MCF 10A (cell line): ENCODE measurements at places on chromosomes 16 and 17. TPM values are rescaled to one million over a fixed set of nuclear protein-coding genes. Genes with fewer than 3 reads are reported as not detected.

The CHRNE gene
- total RNA-seq, result not detected in 2 replicates

GRCh38 chr17:34822007-34822739, 139.1 kb downstream of the CCT6B start:
- DNase-seq, result no peak

The FADS6 gene
- not detected in 2 replicates for total RNA-seq

GRCh38 chr16:7437843-7438242, 105.2 kb downstream of the RBFOX1 start:
- no peak for DNase-seq

DNA sequence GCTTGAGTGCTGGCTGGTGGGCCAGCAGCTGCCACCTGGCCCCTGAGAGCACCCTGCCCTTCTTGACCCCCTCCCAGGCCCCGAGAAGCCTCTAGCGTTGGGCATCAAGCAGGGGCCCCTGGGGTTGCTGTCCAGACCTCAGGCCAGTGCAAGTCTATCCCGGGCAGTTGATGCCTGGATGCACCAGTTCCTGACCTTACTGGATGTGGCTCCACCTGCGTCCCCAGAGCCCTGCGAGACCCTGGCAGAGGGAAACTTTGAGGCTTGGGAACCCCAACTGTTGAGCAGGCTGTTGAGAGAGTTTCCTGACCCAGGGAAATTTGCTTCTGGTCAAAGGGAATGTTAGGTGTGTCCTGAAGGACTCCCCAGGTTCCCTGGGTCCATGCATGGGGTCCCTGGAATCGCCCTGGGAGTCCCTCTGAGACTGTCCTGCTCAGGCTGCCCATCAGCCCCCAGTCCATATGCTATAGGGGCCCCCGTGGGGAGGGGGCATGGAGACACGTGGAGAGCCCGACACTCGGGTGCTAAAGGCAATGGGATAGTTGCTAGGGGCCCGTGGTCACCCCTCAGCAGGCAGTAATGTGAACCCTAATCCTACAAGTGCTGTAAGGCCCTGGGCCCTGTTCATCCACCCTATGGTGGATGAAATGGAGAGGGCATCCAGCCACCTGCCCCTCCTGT, 46.4 kb downstream of the RAB11FIP4 start:
- DNase-seq, result no peak

The TBC1D3H gene
- not detected in 2 replicates for total RNA-seq

GRCh38 chr17:49443862-49444261, 29.2 kb upstream of the PHB1 start:
- DNase-seq, result no peak

- peak; percentile 63 for DNase-seq
Observed at GRCh38 chr16:56628486-56629350, 3.1 kb downstream of the MT1E start.

The SCGB1C2 gene
- not detected in 2 replicates for total RNA-seq

DNA sequence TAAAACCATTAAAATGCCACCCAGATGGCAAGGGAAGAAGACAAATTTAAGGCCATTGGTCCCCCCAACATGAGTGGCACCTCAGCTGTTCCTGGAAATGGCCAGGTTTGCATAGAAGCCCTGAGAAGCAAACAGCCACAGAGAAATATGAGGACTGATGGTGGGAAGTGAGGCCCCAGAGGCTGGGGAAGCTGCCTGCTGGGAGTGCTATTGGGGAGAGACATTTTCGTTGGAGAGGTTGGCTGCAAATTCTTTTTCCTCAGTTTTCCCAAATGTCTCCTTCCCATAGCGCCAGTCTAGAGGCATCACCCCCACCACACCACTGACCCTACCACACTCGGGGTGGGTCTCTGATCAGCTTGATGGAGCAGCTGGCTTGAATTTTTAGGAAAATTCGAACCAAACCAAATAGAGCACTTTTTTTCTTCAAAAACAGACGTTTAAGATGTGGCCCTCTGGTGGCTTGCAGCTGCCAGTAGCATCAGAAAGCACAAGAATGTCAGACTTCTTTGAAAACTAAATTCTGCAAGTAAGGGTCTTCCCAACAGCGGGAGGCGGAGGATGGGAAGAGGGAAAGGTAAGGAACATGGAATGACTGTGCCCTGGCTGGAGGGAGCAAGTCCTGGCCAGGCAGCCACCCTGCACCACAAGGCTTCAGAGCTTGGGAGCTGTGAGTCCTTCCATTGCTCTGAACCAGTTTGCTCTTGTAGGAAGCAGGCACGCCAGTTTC, 13.2 kb upstream of the SLC12A3 start:
- no peak for DNase-seq

GRCh38 chr16:64615630-64616280, 506.1 kb downstream of the CDH11 start:
- peak; percentile 38 for DNase-seq

GRCh38 chr16:50160495-50161164, 7.5 kb downstream of the TENT4B start:
- no peak for DNase-seq

GRCh38 chr16:88384222-88385111, 1.7 kb downstream of the ZNF469 start:
- DNase-seq, result no peak

DNA sequence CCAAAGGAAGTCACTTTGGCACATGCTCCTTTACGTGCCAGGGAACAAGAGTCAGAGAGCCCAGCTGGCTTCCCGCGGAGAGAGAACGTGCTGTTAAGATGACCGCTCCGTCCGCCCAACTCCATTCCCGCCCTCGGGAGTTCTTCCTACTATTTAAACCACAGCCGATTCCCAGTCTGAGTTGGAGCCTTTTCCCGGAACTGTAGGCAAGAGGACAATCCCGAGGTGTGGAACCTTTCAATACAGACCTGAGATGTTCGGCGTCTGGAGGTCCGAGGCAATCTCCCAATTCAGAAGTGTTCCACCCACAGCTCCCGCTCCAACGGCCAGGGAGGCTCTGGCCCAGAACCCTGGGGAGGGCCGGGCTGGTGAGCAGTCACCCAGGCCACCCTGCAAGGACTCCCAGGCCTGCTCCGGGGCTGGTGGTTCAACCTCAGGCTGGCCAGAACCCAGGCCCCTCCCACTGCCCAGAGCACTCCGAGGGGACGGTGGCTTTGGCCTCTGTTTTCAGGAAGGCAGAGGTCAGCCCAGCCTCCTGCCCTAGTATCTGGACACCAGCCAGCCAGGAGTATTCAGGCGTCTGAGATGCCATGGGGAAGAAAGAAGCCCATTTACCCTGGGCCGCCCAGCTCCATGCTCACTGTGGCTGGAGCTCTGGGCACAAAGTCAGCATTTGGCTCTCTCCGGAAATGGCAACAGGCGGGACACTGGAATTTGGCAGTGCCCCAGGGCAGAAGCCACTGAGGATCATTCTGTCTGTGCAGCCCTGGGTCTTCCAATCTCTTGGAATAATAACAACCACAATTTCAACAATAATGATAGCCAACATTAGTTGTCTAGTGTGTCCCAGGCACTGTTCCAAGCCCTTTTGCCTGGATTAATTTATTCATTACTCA, 21.4 kb downstream of the EMP2 start:
- DNase-seq, result peak; percentile 59

DNA sequence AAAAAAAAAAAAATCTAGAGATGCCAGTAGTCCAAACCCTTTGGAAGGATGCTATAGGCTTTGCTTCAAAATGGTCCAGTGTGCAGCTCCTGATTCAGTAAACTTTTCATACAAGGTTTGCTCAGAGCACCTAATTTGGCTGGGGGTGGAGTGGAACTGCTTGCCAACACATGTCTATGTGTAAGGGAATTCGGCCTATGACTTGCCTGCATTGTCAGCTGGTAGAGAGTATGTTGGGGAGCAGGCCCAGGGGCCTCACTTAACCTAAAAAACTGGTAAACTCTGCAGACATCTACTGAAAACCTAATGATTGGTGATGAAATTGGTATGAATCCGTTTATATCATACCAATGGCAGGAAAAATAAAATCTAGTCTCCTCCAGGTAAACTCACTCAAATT, 1.5 kb upstream of the MFSD6L start:
- DNase-seq, result no peak

DNA sequence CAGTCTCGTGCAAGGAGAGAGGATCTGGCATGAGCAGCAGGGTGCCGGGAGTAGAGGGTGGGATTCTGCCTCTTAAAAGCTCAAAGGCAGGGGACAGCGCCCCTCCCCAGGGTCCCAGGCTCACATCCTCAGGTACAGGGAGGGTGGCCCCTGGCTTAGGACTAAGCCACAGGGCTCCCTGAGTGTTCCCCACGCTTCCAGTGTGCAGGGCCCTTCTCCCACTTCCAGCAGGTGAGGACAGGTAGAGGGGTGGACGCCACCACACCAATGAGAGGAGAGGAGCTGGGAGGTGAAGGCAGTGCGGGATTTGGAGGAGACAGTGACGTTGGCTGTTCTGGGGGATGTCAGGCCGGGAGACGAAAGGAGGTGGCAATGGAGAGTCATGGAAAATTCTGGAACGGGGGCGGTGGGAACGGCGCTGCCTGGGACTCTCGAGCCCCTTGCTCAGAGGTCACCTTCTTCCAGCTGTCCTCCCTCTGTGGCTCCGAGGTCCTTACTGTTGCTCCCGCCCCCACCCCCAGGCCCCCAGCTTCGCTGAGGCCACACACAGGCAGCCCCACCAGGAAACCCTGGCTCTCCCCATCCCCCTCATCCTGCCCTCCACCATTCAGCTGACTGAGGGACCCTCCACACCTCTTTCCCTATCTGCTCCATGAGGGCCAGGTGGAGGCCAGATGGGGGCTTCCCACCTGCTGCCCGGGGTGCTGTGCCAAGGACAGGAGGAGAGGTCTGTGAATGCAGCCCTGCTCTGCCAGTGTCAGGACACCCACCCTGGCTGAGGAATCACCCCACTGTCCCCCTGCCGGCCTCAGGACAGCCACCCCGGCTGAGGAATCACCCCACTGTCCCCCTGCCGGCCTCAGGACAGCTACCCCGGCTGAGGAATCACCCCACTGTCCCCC, 57.7 kb upstream of the ACSF3 start:
- no peak for DNase-seq

The KIF19 gene
- total RNA-seq, result not detected in 2 replicates

DNA sequence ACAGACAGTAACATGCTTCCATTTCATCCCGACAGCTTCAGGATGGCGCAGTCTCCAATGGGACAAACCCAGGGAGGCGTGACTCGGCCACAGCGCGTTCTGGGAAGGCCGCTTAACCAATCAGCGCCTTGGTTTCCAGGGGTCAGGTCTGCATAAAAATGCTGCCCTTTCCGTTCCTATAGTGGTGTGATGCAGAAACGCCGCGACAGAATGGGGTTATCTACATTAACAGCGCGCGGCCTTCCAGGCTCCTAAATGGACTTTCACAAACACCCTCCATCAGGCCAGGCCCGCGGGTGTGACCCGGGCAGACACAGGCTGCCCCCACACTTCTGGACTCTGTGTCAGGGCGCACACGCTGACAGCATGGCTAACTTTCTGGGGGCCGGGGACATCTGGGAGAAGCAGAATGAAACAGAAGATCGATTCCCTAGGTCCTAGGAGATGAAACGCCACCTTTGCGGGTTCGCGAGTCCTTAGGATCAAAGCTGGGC, 792 bp downstream of the TMEM231 start:
- peak; percentile 95 for DNase-seq

The ERI2 gene
- 26.8 and 28.4 TPM in 2 replicates for total RNA-seq

The KCNH6 gene
- not detected in 2 replicates for total RNA-seq

DNA sequence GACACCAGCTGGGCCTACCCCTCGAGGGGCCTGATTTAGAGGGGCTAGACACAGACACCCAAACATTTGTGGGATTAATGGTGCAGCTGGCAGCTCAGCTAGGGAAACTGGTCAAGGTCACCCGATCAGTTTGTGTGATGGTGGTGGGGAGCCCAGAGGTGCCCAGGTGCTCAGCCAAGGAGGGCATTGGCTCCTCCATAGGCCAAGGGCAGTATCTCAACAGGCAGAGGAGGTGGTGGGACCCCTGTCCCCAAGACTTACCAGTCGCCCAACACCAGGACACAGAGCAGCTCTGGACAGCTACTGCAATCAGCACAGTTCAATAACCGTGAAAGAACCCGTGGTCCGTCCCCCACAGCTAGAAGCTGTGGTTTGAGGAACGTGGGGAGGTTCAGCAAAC, 120.9 kb downstream of the C16orf78 start:
- no peak for DNase-seq
